ENCODE measurements at places on chromosomes 5 and 9.

DNA sequence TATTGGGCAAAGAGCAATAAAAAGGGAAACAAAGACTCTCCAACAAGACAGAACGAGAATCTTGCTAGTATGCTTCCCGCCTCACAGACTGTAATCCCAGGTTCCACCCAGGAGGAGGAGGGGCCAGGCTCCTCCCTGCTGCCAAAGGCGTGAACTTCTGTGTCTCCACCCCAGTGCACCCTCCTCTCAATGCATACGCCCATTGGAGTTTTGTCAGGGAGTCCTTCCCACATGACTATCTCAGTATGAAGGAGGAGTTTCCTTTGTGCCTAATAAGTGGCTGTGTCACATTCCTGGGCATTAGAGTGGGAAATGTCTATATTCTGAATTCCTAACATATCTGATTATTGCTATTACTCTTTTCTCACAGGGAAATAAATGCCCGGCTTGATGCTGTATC, 106.4 kb upstream of the DHFR start:
- no peak for DNase-seq

DNA sequence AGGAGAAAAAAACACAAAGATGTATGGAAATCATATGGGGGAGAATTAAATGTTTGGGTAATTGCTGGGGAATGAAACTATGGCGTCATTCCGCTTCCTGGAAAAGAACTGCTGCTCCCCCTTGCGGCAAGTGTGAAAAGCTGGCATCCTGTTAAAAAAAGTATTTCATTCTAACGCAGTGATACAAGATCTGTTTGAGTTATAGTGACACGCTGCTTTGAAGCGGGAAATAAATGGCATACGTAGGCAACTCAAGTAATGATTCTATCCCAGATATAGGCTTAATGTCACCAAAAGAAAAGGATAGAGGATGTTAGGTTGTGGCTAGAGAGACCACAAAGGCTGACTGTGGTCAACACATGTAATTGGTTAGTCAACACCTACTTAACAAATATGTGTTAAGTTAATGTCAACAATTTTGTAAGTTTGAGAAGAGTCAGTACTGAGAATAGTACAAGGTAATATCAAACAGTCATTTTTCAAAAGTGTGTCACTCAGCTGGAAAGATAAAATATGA, 70.2 kb upstream of the ALDH1A1 start:
- DNase-seq, result peak; percentile 29

- DNase-seq, result no peak
These were observed 26.5 kb downstream of the OGN start for GRCh38 chr9:92377876-92378275.

DNA sequence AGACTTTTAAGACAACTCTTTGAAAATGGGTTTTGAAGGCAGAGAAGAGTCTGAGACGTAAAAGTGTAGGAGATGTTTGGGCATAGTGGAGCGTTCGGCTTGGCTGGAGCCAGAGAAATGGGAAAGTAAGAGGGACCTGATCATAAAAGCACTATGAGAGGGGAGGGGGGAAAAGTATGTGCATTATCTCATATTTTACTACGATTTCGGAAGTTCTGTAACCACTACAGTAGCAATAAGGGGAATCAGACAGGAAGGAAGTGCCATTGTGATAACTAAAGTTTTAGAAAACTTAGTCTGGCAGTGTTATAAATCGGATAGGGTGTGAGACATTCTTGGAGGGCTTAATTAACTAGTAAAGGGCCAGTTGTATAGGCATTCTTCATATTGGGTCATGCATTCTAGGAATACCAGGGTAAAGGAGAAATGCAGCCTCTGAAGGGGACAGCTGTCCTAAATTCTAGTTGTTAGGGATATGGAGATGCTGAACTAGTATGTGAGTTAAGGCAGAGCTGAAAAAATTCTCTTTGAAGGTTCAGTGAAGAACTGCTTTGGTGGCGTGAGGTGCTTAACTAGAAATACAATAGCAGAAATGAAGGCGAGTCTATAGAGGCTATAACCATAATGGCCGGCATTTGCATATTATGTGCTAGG, 83.8 kb upstream of the FREM1 start:
- no peak for DNase-seq

GRCh38 chr5:133032852-133033742, 6.7 kb upstream of the ZCCHC10 start:
- DNase-seq, result no peak

- DNase-seq, result no peak
These were observed 592.8 kb downstream of the CSNK1G3 start for GRCh38 chr5:124104821-124105220.

GRCh38 chr5:179281694-179282093, 63.6 kb downstream of the ADAMTS2 start:
- no peak for DNase-seq

GRCh38 chr5:119521232-119521631, 68.9 kb downstream of the HSD17B4 start:
- DNase-seq, result no peak

DNA sequence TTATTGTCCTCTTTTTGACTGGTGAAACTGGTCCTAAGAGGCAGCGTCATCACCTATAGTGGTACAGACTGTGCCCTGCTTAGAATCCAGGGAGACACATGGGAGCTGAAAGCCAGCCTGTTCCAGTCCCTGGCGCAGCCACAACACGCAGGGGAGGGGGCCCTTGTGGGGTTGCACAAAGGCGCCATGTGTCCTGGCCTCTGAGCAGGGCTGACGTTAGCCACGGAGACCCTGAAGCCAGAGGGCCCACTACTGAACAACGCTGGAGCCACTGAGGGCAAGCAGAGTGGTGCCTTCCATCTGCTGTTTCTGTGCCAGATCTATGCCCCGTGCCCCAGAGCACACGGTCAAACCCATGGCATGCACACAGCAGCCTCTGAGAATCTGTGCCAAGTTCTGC, 147.3 kb downstream of the ACTL7B start:
- no peak for DNase-seq

GRCh38 chr9:134660407-134660806, 18.8 kb downstream of the COL5A1 start:
- DNase-seq, result no peak

DNA sequence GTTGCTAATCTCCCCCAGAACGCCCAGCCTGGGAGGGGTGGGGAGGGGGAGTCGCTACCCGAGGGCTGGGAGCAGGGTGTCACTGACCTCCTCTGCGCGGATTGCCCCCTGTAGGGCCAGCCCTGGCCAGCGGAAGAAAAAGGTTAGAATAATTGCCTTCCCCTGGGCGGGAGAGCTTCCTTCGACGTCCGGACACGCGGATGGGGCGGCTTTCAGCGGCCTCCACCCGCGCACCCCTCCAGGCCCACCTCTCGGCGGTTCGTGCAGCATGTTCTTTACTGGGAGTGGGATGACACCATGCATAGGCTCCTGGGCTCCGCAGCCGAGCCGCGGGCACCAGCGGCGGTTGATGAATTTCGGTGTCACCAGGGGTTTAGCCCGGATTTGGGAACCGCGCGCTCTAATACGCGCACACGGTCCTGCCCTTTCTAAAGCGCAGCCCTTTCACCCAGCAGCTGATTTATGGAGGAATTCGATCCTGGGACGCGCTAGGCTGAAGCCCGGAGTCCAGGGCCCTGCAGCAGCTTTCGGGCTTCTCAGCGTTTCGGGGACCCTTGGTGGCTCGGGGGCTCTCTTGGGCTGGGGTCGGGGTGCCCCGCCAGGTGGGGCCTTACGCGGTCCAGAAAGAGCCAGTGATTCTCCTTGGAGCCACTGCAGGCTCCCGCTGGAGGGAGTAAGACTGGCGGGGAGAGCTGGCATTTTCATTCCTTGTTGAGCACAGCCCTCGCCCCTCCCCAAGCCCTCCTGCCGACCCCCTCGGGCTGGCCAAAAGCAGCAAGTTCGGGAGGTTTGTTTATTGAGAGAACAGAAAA, 10.1 kb downstream of the LMX1B start:
- no peak for DNase-seq

DNA sequence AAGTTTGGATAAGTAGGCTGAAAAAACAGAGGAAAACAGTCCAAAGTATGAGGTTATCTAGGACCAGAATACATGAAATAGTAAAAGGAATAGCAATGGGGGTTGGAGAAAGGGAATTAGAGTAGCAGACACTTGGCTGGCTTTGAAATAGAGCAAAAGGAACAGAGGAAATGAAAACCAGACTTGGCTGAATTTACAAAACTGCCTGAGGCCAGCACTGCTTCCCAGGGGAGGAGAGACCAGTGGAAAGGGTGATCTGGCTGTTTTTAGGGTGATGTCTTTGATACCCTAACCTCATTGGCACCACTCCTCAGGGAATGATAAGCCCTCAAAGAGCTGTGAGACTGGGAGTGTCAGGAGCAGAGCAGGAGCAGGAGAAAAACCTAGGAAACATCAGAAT, 413.4 kb upstream of the SLC30A5 start:
- DNase-seq, result no peak

DNA sequence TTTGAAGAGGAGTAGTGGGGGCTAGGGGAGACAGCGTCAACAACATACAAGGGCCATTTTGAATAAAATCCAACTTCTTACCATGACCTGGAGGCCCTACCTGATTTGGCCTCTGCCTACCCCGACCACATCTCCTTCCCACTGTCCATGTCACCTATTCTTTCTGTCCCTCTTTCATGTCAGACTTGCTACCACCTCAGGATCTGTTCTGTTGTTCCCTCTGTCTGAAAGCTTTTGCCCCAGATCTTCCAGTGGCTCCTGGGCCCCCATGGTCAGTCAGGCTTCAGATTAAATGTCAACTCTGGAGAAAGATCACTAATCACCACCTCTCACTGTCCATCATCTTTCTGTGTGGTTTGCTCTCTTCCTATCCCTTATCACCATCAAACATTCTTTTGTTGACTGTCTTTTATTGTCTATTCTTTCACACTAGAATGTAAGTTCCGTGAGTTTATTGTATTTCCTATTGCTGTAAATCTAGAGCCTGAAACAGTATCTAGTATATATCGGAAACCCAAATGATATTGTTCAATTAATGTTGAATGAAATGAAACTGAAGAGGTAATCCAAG, 31.2 kb upstream of the APC start:
- no peak for DNase-seq

- DNase-seq, result no peak
These were observed 1495.6 kb upstream of the CDH6 start for GRCh38 chr5:29697785-29698414.

- DNase-seq, result no peak
These were observed 21.8 kb upstream of the ORM1 start for GRCh38 chr9:114300846-114301797.

GRCh38 chr5:4384649-4385048, 755.5 kb upstream of the ADAMTS16 start:
- DNase-seq, result no peak

- DNase-seq, result no peak
These were observed 38.2 kb upstream of the ZNF354A start for GRCh38 chr5:178768371-178769260.

DNA sequence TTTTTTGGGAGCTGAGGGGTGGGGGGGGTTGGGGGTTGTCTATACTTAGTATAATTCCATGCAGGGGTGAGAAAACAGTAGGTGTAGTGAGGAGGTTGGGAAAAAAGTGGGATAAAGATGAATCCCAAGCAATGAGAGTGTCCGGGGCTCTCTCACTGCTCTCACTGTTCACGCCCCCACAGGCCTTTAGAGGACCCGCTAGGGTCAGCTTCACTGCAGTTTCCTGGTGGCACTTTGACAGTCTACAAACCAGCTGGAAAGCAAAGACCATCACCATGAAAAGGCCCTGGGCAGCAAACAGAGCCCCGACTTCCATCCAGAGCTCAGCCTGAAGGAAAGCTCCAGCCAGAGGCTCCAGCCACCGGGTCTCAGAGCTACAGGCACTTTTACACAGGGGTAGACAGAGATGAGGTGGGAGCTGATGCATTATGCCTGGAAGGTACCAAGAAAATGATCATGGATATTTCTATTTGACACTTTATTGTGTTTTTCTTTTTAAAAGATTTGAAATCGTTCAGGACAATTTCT, 355.1 kb downstream of the ADAMTS6 start:
- DNase-seq, result no peak

- DNase-seq, result no peak
These were observed 1.4 kb upstream of the MLLT3 start for GRCh38 chr9:20623748-20624124.

- DNase-seq, result no peak
These were observed 10.9 kb upstream of the DOLPP1 start for GRCh38 chr9:129069862-129070641.

DNA sequence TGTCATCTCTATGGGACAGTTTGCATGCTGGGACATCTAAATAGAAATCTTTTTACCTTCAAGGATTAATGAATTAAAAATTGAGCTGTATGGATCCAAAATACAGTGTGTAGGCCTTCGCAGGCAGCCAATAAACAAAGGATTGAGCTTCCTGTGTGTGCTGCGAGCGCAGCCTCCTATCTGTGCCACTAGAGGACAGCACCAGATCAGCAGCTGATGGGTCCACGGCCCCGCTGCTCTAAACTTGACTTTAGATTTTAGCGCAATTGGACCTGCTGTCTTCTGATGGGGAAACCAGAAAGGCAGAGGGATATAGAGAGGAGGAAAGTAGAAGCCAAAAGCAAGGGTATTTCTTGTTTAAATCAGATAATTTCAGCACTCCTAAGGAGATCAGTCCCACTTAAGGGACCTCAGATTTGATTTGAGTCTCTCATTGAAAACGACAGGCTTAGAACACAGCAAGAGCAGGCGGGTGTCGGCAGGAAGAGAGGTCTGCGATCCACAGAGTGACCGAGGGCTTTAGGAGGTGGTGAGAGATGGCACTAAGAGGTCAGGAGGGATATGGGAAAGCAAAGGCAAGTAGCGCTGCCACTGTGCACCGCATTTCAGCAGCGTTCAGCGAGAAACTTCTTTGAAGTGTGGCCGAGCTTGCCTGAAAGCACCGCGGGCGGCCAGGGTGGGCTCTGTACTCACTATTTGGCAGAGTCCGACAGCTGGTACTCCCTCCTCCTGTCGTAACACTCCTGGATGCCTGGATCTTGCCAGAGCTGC, 214.3 kb downstream of the GNA14 start:
- DNase-seq, result no peak

DNA sequence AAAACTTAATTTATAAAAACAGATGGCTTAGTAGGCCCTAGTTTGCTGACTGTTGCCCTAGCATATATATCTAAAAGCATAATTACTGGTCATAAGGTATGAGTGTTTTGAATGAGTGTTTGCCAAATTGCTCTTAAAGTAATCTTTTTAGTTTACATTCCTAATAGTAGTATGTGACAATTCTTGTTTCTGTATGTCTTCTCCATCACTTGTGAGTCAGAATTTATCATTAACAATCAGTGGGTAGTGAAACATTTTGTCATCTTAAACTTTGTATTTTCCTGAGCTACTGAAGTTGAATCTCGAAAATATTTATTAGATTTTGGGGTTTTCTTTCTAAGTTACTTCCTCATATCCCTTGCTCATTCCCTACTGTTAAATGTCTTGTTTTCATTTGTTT, 49.6 kb downstream of the APC start:
- no peak for DNase-seq

DNA sequence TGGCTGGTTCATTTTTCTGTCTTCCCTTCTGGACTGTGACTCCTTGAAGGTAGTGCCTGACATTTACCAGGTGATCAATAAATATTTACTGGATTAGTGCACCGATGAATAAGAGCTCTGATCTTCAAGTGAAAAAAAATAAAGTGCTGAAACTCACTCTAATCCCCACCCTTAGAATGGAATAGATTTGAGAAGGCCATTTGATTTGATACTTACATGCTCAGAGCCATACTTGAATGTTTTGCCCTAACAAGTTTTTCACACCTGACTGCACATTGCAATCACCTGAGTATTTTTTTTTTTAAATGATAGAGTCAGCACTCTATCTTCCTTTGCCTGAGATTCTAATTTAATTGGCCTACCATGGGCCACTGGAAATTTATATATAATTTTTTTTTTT, 105.7 kb downstream of the LRRC70 start:
- no peak for DNase-seq

GRCh38 chr5:111404270-111404769, 108.0 kb downstream of the STARD4 start:
- DNase-seq, result no peak

- no peak for DNase-seq
These were observed 37.3 kb upstream of the ADRA1B start for GRCh38 chr5:159878988-159879471.
